ENCODE measurements at places on chromosomes 1 and 21.

- no peak for DNase-seq
Observed at GRCh38 chr21:38459490-38459889, 38.8 kb downstream of the ERG start.

DNA sequence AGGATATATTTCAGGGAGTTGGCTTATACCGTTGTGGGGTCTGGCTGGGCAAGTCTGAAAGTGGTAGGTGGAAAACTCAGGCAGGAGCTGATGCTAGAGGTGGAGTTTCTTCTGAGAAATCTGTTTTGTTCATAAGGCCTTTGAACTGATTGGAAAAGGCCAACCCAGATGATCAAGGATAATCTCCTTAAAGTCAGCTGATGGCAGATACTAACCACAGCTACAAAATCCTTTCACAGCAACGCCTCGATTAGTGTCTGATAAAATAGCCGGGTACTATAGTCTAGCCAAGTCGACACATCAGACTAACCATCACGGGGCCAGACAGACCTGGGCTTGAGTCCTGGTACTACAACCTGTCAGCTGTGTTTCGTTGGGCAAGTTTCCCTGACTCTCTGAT is 21.4 kb downstream of the OPRD1 start:
- no peak for DNase-seq

- DNase-seq = peak; percentile 74
Observed at GRCh38 chr1:107175102-107175909, 34.5 kb downstream of the NTNG1 start.

- no peak for DNase-seq
Observed at GRCh38 chr1:226633541-226634165, 85.1 kb downstream of the STUM start.

DNA sequence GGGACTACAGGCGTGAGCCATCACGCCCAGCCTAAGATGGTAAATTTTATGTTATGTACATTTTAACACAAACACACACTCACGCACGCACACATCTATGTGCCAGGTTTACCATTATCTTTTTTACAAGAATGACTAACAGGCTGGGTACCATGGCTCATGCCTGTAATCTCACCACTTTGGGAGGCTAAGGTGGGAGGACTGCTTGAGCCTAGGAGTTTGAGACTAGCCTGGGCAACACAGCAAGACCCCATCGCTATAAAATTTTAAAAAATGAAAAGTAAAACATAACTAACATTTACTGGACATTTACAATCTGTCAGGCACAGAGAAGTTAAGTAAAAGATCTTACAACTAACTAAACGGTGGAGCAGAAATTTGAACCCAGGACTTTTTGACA is 14.7 kb downstream of the GATAD2B start:
- no peak for DNase-seq

DNA sequence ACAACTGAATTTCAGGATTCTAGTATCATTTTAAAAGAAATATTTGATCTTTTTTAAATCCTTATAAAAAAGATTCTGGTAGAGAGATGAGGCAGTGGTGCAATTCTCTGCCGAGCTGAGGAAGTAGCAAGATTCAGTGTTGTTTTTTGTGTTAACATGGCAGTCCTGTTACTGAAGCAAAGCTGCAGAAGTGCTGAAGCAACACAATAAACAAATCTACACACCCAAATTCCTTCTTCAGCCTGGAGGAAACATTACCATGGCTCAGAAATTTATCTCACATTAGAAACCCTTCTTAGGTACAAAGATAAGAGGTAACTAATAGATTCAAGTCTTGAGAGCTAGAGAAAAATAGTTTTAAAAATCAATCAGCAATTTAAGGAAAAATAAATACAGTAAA is 216.0 kb downstream of the DENND1B start:
- DNase-seq = no peak

DNA sequence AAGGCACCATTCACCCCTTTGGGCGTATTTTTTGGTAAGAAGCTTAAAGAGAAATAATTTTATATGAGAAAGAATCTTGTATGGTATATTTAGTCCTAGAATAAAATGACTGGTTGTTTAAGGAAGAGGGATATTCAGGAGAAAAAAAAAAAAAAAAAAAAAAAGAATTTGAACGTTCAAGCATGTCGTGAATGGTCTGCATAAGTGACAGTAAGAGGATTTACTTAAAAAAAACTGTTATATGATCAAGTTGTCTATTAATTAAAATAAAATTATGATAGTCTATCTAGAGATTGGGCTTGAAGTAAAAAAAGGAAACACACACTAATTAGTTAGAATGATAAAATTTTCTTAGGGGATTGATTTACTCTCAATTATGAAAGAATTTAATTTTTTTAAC is 11.7 kb upstream of the OR14I1 start:
- no peak for DNase-seq

- DNase-seq = peak; percentile 62
Observed at GRCh38 chr21:36630485-36631206, 68.3 kb upstream of the SIM2 start.

DNA sequence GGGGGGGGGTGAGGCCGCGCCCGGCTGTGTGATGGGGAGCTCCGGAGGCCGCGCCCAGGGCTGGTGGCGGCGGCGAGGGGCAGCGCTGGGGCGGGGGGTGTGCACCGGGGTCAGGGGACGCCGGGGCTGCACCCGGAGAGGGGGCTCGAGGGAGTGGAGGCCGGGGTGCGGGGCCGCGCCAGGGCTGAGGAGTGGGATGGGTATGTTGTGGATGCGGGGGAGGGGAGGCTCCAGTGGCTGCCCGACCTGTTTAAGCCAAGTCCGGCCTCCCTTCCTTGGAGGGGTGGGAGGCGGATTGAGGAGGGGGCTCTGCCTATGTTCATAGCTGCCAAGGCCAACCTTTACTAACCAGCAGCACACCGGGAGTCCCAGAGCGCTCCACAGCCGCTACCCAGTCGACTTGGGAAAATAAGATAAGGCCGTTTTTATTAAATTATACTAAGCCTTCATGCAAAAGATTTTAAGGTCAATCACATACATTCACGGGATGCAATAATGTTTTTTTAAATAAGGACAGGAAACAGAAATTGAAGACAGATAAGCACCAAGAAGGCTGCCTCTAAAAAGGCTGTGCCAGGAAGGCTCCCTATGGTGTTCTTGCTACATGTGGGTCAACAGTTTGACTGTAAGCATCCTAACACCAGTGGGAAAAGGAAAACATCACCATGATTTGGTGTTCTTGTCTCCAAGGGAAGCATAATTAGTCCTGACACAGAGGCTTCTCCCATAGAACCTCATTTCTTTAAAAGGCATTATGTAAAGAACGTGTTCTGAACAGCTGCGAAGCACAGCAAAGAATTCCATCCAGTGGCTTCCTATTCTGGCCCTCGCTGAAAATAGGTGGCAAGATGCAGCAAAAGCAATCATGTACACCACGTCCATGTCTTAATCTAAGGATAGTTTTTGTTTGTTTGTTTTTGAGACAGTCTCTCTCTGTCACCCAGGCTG is 626 bp upstream of the HLCS start:
- no peak for DNase-seq

DNA sequence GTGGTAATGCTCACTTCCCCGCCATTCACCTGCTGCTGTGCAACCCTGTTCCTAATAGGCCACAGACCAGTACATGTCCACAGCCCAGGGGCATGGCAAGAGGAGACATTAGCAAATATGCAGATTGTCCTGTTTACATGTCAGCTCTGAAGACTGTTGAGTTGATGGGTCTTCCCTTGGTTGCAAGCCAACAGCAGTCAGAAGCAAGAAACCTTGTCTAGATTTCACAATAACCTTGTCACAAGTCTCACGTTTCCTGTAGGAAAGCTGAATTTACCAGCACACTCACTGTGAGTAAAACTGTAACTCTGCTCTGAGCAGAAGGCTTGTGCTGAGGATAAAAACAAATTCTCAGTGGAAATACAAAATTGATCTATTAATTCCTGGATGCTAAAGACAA is 195.1 kb downstream of the HLX start:
- DNase-seq = no peak

DNA sequence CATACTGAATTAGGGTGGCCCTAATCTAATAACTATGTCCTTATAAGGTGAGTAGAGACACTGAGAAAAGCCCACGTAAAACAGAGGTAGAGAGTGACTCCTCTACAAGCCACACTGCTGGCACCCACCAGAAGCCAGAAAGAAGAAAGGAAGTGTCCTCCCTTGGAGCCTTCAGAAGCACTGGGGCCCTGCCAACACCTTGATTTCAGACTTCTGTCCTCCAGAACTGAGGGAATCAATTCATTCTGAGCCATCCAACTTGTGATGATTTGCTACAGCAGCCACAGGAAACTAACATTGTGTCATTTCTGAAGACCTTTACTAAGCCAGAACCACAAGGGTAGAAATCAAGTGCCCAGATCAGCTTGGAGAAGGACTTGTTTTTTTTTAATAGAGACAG is 15.0 kb downstream of the GNB1 start:
- no peak for DNase-seq

DNA sequence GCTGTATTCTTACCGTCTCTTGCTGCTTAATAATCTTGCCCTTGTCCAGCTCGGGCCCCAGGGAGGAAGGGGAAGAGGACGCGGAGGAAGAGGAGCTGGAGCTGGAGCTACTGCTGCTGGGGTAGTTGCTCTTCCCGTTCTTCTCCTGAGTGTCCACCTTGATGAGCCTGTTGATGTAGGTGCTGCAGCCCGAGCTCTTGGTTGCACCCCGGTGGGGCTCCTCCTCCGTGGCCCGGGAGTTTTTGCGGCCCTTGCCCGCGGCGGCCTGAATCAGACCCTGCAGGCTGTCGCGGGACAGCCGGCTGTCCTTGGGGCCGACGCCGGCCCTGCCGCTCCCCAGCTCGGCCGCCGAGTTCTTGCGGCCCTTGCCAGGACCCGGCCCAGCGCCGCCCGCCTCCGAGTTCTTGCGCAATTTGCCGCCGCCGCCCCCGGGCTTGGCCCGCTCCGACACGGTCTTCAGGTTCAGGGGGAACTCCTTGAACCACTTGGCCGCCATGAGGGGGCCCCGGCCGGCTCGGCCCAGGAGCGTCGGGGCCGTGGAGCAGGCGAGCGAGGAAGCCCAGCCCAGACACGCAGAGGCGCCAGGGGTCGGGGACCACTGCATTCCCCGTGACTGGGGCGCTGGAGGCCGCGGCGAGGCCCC is 475 bp upstream of the TDRD10 start:
- no peak for DNase-seq

- no peak for DNase-seq
Observed at GRCh38 chr1:160868141-160868540, 5.5 kb upstream of the CD244 start.

DNA sequence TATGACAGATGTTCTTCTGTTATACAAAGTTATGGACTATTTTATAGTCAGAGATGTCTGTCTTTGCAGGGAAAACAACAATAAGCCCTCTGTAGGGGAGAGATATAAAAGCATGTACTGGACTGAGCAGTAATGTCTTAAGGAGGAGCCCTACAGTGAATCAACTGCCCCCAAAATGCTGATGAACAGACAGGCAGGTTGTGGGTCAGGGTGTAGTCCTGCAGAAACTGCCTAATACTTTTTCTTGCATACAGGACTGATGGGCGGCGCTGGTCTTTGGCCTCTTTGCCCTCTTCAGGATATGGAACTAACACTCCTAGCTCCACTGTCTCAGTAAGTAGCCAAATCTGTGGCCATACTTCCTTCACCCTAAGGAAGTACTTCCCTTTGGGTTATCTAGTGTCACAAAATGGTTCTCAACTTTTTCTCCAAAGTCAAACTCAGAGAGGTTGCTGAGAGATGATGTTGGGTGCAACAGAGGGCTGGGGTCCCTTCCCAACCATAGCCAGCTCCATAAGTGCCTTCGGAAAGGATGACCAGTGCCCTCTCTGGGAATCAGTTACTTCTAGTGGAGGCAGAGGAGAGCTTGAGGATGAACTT is 129.8 kb downstream of the PIK3R3 start:
- DNase-seq = no peak

DNA sequence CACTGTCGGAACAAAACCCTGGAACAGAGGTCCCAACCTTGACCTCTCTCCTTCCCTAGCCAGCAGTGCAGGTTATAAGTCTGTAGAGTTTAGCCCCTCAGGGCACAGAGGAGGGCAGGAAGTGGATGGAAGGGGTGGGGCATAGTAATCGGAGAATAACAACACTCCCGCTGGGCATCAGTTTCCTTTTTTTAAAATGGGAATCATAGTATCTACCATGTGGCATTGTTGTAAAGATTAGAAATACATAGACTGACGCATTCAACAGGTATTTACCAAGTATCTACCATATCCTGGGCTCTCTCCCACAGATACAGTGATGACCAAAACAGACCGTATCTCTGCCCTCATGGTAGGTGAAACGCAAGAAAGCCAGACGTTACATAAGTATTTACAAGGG is 24.9 kb upstream of the ATF3 start:
- DNase-seq = no peak

DNA sequence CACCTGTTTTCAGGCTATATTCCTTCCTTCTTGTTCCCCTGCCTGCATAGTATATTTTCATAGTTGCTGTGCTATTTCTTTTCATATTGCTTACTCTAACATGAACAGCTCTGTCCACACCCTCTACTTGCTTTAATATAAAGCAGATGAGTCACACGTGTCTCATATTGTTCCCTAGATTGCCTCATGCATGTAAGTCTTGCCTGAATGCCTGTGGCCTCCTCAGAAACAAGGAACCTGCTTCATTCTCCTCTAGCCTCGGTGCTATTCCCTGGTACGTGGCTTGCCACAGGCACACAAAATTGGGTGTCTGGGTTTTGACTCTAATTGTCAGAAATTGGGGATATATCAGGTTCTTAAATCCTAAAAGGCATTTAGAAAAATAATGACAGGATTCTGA is 16.5 kb upstream of the PKP1 start:
- no peak for DNase-seq

GRCh38 chr21:14677639-14678179 is 131.6 kb upstream of the SAMSN1 start:
- DNase-seq = no peak

GRCh38 chr1:99992760-99993467 is 23.1 kb downstream of the SLC35A3 start:
- DNase-seq = no peak

- no peak for DNase-seq
Observed at GRCh38 chr1:209154912-209155311, 428.6 kb upstream of the CAMK1G start.

GRCh38 chr1:183804387-183804786 is 533 bp upstream of the RGL1 start:
- no peak for DNase-seq

- DNase-seq = no peak
Observed at GRCh38 chr21:31596055-31596454, 63.4 kb upstream of the SOD1 start.

DNA sequence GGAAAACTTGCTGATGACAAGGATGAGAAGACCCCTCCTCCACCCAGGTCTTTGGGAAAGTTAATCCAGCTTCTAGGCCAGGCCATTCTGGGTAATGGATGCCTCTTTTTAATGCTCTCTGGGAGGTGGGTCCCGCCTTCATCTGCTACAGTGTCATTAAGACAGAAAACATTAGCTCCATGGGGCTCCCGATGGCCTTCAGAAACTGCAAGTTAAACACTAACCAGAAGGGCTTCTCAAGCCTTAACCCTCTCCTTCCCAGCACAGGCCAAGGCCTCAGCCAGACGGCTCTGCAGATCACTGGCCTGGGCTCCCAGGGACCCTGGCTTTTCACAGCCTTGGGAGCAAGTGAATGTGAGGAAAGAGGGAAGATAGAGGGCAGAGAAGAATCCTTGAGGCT is 364.9 kb downstream of the MATN1 start:
- DNase-seq = no peak

- DNase-seq = no peak
Observed at GRCh38 chr1:248359415-248359814, 2.0 kb upstream of the OR2T4 start.
